ENCODE measurements at places on chromosomes 2 and 18.

DNA sequence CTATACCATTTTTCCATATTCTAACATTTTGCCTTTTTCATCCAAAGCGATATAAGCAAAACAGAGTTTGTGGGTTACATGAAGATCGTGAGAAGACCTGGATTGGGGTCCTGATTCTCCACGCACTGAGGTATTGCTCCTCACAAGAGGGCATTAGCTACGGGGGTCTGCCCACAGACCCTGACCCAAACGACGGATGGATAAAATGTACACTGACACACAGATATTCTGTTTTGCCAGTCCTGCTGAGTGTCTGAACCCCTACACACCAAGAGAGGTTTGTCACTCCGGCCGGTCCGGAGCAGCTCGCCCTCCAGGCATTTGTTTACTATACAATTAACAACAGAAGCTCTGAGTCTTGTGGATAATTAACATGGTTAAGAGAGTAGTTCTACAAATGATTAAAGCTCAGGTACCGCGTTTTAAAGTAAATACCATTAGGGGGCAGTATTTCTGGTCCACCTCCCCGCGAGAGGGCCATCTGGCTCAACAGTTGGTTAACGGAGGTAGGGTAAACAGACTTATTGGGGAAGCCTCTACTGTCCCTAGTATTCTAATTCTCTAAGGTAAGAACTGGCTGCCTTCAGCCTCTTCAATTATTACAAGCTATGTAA, 28.4 kb downstream of the SCYGR8 start:
- DNase-seq = no peak

- no peak for DNase-seq
Observed at GRCh38 chr2:66073172-66073571, 361.8 kb upstream of the MEIS1 start.

GRCh38 chr2:211055438-211055837, 499.0 kb downstream of the CPS1 start:
- DNase-seq = no peak

DNA sequence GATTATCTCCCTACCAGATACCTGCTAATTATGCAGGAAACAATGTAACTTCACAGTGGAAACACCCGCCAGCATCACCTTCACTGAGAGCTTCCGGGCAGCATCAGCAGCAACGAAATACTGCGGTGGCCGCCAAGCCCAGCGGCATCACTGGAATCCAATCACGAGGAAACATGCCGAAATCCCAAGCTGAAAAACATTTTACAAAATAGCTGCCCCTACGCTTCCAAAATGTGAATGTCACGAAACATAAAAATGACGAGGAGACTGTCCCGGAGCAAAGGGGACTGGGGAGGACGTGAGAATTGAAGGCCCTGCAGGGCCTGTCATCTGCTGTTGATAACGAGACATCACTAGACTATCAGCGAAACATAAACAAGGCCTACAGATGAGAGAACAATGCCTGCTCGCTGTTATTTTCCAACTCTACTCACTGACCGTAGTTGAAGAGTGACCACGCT, 82.6 kb downstream of the HDAC4 start:
- DNase-seq = no peak

GRCh38 chr18:6659963-6660725, 69.4 kb upstream of the ARHGAP28 start:
- peak; percentile 30 for DNase-seq

DNA sequence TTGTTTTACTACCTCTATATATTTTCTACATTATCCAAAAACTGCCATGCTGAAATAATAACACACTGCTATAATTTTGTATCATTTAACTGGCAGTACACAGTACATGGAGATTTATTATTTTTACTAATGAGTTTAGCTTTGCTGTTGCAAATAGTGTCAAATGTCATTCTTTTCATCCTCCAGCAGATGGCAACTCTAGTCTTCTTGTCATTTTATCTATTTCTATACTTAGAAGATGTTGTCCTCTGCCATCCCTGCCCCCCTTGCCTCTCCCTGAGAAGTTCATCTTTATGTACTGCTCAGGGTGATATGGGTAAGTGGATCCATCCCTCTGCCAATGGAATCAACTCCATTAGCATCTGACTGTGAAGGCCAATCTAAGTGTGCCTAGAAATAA, 21.7 kb upstream of the LRRTM1 start:
- peak; percentile 64 for DNase-seq

DNA sequence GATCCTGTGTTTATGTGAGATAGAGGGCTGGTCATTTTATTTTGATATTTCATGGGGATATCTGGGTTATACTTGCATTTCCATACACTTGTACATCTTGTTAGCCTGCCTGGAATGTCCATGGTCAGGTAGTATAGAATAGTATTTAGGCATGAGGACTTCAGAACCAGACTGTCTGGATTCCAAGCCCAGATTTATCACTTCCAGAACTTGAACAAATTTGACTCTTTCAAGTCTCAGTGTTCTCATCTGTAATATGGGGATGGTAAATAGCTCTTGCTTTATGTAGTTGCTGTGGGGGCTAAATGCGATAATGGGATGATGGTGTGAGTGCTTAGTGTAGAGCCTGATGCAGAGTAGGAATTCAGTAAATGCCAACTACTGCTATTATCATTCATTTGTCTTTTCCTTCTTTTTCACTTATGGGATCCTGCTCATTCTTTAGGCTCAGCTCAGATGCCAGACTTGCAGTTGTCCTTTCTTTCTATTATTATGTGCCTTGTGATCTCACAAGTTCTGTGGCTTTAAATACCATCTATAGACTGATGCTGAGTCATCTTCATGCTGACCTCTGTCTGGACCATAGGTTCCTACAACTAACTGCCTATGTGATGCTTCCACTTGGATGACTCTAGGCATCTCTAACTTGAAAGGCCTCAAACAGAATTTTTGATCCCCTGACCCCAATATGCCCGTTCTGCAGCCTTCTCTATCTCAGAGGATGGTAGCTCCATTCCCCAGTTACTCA, 67.4 kb downstream of the POLE4 start:
- peak; percentile 49 for DNase-seq

DNA sequence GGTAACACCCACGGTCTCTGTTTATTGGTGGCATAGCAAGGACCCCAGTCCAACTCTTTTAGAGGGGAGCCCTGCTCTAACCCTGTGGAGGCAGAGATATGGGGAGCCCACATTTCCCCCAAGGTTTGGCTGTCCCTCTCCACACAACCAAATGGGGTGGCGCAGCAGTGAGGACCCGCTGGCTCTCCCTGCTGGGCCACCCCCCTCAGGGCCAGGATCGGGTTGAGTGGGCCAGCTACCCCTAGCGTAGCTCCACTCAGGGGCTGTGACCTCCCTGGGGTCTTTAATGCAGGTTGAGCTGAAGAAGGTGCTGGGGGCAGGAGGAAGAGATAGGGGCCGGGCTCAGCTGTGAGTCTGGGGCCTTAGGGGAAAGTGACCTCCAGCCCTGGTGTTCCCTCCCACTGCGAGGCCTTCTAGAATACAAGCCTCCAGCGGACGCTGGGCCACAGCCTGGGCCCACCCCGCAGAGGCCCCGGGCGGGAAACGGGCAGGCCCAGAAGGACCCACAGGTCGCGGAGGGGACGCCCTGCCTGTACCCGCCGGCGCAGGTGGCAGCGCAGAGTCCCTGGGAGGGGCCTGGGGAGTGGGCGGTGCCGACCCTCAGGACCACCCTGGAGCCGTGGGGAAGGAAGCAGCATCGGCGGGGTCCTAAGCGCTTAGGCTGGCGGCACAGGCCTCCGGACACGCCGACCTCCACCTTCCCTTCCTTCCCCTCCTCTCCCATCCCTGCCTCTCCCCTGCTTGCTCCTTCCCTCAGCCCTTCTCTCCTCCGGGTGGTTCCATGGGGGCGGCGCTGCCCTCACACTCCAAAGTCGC, 9.6 kb downstream of the CROCC2 start:
- DNase-seq = peak; percentile 24

- DNase-seq = peak; percentile 6
Observed at GRCh38 chr2:16525265-16525887, 140.3 kb downstream of the CYRIA start.

- peak; percentile 61 for DNase-seq
Observed at GRCh38 chr2:214203744-214204289, 207.0 kb upstream of the VWC2L start.

DNA sequence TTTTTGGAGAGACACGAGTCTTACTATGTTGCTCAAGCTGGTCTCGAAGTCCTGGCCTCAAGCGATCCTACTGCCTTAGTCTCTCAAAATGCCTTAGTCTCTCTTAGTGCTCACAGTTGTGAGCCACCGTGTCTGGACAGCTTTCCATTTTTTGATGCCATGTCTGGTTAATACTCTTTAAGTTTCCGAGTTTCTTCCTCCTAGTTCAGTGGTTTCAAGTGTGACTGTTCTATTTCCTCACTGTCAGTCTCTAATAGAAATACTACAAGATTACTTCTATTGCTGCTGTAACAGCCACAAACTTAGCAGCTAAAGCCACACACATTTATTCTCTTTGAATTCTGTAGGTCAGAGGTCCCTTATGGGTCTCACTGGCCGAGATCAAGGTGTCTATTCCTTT, 125.1 kb upstream of the MGAT5 start:
- no peak for DNase-seq

GRCh38 chr18:27956001-27956640, 220.8 kb downstream of the CDH2 start:
- DNase-seq = no peak

DNA sequence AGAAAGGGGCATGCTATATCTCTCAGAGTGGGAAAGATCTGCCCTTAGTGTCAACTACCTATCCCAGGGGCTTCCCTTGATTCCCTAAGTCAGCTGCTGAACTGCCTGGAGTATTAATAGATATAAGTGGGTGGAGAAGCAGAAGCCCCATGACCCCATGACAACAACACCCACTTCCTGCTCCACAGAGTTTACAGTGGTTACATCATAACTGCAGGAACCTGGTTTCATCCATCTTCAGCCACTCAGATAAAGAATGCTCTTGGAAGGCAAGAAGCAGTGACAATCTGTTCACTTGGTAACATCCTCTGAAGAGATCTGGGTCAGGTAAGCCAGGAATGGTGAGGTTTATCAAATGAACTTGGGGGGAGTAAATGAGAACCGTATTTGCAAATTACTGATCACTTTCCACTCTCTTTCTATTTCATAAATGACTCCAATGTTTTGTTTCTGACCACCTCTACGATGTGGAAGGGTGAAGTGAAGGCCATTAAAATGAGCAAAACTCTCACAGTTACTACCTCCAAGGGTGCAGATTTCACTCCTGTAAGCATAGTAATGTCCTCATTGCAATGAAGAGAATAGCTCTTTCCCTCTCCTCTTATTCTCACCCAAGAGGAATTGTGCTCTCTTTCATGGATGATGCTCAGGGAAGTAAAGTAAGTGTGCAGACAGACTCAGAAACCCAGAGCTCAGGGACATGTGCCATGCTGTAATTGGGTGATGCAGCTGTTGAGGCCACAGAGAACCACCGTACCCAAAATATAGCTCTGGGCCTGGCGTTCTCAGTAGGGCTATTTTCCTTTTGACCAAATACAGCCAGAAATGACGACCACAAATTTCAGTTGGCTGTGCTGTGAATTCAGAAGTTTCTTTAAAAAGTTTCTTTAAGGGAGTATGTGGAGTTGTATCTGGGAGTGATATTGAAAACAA, 192.8 kb upstream of the APCDD1 start:
- no peak for DNase-seq

DNA sequence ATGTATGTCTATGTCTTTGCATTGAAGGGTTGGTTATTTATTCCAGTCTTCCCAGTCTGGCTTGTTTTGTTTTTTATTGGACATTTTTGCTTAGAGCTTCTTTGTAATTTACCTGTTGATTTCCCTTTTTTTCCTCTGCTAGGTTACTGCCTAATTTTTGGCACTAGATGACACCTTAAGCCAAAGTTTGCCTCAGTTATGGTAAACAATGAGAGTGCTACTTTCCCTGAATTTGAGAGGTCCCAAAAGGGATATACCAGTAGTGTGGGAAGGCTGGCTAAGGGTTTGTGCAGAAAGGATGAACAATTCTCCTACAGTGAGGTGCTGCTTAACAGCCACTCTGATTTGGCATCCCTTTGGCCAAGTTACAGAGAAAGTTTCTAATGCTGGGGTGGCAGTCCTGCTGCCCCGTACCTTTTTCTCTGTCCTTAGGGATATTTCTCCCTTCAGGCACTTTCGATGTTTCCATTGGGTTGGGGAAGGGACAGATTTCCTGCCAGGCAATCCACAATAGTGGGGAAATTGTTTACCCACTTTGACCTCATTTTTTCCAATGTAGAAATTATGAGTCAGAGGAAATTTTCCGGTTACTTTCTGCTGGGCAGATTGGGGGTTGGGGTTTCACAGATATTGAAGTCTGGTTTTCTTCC, 354.9 kb downstream of the PTPRM start:
- DNase-seq = peak; percentile 77

GRCh38 chr18:73900106-73900835, 247.4 kb downstream of the FBXO15 start:
- no peak for DNase-seq

DNA sequence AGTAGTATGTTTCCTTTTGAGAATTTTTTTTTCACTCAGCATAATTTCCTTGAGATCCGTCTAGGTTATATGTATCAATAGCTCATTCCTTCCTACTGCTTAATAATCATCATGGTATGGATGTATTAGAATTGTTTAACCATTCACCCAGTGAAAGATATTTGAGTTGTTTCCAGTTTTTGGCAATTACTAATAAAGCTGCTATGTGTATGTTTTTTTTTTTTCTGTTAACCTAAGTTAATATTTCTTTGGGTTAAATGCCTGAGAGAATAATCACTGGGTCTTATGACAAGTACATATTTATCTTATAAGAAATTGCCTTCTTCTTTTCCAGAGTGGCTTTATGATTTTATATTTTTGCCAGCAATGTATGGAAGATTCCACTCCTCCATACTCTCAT, 96.4 kb upstream of the ST6GAL2 start:
- DNase-seq = peak; percentile 88

Measured in fibroblast of skin of right biceps (primary cell).